ENCODE measurements at places on chromosomes 7 and 10. TPM values are rescaled to one million over a fixed set of nuclear protein-coding genes. Genes with fewer than 3 reads are reported as not detected.

- no peak for DNase-seq
Observed at GRCh38 chr10:30384701-30385201, 35.7 kb upstream of the MTPAP start.

- no peak for DNase-seq
Observed at GRCh38 chr7:33979807-33980355, 74.5 kb downstream of the BMPER start.

GRCh38 chr10:121106611-121107010, 255.4 kb downstream of the WDR11 start:
- DNase-seq, result no peak

DNA sequence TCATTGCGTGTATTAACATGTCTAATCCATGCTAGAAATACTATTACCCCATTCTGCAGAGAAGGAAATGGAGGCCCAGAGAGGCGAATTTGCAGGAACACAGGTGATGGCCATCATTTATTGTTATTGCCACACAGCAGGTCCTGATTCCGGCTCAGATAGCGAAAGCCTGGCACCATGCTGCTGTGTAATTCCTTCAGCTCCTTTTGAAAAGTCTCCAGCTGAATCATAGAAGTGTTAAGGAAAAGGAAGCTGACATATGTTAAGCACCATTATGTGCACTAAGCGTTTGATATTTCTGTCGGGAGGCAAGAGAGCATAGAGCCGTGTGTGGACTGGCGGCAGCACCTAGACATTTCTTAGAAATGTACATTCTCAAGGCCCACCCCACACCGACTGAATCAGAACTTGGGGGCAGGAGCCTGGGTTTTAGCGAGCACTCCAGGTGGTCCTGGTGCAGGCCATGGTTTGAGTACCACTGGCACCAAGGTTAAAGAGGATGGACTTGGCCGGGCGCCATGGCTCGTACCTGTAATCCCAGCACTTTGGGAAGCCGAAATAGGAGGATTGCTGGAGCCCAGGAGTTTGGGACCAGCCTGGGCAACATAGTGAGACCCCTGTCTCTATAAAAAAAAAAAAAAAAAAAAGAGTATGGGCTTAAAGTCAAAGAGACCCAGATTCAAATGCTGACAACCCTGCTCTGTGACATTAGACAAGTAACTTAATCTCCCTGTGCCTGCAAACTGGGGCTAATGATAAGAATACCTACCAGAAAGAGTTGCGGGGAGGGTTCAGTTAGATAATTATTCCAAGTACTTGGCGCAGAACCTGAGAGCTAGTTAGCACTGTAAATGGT, 52.2 kb downstream of the UNC5B start:
- DNase-seq, result no peak

GRCh38 chr10:2972216-2972615, 95.1 kb upstream of the PFKP start:
- no peak for DNase-seq

- no peak for DNase-seq
Observed at GRCh38 chr10:104045151-104046089, 40.3 kb downstream of the COL17A1 start.

- DNase-seq, result no peak
Observed at GRCh38 chr10:79139124-79139835, 70.5 kb downstream of the ZMIZ1 start.

DNA sequence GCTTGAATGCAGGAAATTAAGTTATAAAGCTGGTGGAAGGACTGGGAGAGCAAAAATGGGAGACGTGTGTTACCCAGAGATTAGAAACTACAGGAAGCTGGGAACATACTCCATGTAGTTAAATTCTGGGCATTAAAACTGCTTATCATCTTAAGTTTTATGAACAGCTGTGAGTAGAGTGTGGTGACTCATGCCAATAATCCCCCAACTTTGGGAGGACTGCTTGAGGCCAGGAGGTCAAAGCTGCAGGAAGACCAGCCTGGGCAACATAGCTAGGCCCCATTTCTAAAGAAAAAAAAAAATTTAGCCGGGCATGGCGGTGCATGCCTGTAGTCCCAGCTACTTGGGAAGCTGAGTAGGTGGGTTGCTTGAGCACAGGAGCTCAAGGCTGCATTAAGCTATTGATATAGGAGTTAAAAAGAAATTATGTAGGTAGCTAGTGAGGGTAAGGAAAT, 56.2 kb upstream of the SEPHS1 start:
- DNase-seq, result no peak

DNA sequence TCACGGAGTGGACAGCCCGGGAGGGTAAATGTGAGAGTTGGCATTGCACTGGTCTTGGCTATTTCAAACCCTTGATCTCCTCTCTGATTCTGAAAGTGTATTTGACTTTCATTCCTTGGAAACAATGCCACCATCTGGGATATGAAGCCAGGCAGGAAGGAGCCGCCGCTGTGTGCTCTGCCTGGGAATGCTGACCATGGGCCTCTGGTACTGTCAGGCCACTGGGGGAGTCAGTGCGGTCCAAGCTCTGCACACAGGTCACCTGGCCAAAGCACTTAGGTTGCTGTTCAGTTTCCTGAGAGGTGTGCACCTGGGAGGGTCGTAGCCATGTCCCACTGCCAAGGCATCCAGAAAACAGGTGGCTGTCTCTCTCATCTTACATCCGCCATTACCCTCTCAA, 68.5 kb upstream of the SHH start:
- no peak for DNase-seq

DNA sequence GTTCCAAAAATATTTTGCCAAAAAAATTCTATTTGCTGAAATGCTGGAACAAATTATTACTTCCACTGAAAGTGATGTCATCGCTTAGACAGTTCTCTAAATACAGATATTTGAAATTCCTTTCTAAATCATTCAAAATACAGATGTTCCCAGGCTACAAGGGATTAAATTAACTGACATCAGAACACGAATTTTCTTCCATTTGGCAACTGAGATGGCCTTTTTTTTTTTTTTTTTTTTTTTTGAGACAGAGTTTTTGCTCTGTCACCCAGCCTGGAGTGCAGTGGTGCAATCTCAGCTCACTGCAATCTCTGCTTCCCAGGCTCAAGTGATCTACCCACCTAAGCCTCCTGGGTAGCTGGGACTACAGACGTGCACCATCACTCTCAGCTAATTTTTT, 57.0 kb downstream of the P4HA1 start:
- DNase-seq, result no peak

- no peak for DNase-seq
Observed at GRCh38 chr7:357531-358209, 67.7 kb downstream of the FOXL3 start.

GRCh38 chr7:84813376-84813775, 373.5 kb downstream of the SEMA3D start:
- DNase-seq, result no peak

DNA sequence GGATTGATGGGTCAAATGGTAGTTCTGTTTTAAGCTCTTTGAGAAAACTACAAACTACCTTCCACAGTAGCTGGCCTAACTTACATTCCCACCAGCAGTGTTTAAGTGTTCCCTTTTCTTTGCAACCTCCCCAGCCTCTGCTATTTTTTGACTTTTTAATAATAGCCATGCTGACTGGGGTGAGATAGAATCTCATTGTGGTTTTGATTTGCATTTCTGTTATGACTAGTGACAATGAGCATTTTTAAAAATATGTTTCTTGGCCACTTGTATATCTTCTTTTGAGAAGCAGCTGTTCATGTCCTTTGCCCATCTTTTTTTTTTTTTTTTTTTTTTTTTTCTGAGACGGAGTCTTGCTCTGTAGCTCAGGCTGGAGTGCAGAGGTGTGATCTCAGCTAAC, 155.2 kb upstream of the BMPER start:
- DNase-seq, result no peak

- DNase-seq, result no peak
Observed at GRCh38 chr7:3042861-3043489, 692 bp downstream of the CARD11 start.

GRCh38 chr7:44936322-44936721, 42.5 kb downstream of the MYO1G start:
- no peak for DNase-seq

- DNase-seq, result no peak
Observed at GRCh38 chr10:16425449-16425848, 11.4 kb upstream of the PTER start.

GRCh38 chr10:127298381-127298780, 102.0 kb upstream of the INSYN2A start:
- DNase-seq, result no peak

GRCh38 chr7:116497708-116498107, 1.8 kb upstream of the CAV2 start:
- DNase-seq, result no peak

DNA sequence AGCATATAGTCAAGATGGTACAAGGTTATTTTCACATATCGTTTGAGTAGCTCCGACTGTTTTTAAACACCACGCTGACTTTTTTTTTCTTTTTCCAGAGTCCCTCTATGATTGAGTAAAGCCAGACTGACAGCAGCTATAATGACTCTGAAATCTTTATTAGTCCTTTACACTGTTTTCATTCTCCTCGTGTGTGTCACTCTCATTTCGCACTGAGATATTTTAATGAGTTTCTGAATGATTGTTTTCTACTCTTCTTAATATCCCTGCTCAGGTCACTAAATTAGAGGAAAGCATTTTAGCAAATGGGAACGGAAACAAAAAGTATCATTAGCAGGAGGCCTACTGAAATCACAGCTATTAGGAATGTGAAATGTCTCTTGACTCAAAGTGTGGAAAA, 162.3 kb upstream of the MTPN start:
- DNase-seq, result no peak

DNA sequence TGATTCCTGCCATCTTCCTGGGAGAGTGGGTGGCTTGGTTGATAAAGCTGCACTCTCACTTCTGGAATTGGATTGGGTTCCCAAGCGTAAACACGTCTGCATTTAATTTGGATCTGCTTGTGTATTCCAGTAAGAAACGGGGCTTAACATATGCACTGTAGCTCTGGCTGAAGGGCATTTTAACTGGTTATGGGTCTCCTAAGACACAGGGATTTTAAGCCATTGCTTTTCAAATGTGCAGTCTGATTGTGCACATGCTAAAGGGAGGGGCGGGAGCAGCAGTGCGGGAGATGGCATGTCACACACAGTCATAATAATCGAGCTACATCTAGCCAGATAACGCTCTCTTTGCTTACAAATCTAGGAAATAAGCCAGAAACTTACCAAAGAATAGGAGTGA, 247.3 kb upstream of the LYZL1 start:
- DNase-seq, result no peak

DNA sequence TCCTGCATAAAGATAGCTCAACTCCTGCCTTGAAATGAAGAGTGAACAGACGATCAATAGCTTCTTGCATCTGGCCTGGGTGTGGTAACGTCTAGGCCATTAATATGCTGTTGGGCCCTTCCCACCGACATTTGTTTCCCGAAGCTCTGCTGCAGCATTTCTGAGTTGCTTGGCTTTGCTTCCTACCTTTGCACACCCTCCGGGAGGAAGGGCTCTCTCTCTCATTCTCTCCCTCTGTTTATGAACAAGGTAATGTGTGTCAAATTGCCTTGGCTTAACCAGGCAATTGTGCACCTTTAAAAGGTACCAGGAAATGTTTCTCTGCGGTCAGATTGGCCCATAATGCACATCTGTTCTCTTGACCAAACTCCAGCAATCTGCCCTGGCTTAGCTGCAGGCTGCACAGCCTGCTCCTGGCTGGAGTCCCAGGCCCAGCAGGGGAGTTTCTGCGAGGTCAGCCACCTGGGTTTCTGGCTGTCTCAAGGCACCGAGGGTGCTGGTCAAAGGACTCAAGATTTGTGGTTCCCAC, 223.7 kb downstream of the SNX10 start:
- peak; percentile 91 for DNase-seq

DNA sequence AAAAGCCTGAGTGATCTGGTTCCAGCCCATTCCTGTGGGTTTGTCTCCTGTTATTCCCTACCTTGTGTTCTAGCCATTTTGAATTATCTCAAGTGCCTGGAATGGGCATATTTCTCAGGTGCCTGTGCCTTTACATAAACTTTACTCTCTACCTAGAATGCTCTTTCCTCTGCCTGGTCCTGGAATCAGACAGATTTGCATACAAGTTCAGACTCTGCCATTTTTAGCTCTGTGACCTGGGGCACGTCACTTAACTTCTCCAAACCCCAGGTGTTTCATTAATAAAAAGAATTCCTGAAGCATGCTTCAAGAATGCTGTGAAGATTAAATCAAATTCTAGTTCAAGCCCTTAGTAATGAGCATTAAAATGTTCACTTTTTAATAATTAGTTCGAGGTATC, 7.8 kb downstream of the DCLRE1A start:
- no peak for DNase-seq

DNA sequence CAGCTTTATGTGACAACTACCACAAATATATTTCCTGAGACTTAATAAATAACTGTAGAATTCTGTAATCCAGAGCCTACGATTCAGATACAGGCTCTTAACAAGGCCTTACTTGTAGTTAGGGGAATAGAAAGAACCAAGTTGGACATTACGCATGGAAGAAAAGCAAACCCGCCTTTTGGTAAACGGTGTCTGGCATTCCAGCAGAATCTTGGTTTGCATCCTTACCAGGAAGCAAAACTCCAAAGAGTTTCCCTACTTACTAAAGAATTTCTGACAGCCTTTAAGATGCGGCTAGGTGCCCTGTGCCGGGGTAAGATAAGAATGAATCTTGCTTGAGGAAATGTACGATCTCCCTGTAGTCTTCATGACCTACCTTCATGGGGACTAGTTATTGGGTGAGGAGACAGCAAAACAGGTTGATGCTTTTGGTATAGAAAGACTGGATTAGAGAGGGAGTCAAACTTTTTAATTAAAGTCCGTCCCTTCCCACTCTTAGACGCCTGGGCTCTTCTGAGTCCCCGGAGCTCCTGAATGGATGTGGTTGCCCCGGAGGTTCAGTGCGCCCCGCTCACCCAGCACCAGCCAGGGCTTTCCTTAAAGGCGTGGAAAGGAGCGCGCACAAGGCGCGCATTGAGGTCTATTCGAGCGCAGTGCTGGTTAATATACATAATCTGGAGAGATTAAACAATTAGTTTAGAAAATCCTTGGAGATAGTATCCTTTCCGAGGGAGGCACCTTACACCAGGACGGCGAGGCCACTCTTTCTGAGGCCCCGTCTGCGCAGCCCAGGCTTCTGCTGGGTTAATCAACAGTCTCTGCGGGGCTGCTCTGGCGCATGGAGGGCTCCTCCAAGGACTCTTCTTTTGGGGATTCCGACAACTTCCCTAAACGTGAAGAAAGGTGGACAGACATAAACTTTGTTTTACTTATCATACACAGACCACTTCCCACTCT, 11.5 kb downstream of the PTF1A start:
- no peak for DNase-seq

DNA sequence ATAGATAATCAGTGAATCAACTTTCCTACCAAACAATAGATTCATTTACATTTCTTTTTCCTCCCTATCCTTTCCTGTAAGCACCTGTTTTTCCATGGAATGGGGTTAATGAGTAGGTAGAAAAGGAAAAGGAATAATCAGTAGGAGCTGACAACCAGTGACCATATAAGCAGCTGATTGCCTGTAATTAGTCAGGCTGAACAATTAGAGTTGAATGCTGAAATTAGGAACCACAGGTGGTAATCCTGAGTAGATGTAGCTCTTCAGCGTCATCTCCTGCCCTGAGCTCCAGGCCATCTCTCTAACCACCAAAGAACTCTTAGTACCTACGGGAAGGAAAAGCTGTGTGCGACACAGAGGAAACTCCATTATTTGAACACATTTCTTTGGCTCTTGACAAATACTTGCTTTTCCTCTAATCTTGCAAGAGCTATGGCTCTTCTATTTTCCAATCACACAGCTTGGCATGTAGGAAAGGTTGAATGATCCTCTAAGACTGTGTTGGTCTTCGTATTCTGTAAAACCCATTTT, 63.8 kb downstream of the KLHDC10 start:
- DNase-seq, result no peak

Gene VENTX
- 0.09 TPM for total RNA-seq

Gene PRKCQ
- total RNA-seq, result 5.2 TPM

Gene LGI1
- total RNA-seq, result not detected

Gene IFIT1B
- total RNA-seq, result not detected

Gene CYP3A4
- 0.25 TPM for total RNA-seq

Gene FAM241B
- total RNA-seq, result 5.8 TPM

Gene CTAGE4
- total RNA-seq, result 5.4 TPM

Gene ELFN1
- 0.76 TPM for total RNA-seq
